Aorta (tissue), 5 donors: ENCODE measurements at places on chromosomes 2 and 18.

DNA sequence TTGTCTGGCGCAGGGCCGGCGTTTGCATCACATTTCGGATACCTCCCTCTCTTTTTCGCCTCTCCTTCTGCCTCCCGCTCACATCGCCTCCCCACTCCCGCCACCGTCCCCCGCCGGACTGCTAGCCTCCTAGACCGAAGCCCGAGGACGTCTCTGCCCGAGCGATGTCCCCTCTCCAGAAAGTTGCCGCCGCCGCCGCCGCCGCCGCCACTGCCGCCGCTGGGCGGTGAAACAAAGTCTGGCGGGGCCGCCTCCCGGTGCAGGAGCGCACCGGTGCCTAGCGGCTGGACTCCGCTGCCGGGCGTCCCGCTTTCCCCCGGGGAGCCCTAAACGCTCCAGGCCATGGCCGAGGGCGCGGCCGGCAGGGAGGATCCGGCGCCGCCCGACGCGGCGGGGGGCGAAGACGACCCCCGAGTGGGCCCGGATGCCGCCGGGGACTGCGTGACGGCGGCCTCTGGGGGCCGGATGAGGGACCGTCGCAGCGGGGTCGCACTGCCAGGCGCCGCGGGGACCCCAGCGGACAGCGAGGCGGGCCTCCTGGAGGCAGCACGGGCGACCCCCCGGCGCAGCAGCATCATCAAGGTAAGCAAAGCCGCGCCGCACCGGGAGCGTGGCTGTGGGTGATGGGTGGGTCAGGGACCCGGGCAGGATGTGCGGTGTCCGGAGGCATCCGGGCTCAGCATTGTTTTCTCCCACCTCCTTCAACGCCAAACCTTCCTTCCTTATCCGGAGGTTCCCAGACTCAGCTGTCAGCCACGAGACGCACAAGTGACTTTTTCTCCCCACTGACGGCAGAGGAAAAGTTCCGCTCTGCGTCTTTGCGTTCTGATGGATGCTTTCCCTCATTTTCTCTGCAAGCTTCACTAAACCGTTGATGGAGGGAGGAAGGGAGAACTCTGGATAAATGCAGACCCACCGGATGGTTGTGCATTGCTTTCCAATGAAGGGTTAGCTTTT is 643 bp downstream of the PLCL1 start:
- peak; percentile 63 for DNase-seq

GRCh38 chr2:14583059-14583458 is 49.5 kb upstream of the LRATD1 start:
- no peak for DNase-seq

- no peak for DNase-seq
These were observed 18.6 kb upstream of the SPAG16 start for GRCh38 chr2:213265679-213266078.

DNA sequence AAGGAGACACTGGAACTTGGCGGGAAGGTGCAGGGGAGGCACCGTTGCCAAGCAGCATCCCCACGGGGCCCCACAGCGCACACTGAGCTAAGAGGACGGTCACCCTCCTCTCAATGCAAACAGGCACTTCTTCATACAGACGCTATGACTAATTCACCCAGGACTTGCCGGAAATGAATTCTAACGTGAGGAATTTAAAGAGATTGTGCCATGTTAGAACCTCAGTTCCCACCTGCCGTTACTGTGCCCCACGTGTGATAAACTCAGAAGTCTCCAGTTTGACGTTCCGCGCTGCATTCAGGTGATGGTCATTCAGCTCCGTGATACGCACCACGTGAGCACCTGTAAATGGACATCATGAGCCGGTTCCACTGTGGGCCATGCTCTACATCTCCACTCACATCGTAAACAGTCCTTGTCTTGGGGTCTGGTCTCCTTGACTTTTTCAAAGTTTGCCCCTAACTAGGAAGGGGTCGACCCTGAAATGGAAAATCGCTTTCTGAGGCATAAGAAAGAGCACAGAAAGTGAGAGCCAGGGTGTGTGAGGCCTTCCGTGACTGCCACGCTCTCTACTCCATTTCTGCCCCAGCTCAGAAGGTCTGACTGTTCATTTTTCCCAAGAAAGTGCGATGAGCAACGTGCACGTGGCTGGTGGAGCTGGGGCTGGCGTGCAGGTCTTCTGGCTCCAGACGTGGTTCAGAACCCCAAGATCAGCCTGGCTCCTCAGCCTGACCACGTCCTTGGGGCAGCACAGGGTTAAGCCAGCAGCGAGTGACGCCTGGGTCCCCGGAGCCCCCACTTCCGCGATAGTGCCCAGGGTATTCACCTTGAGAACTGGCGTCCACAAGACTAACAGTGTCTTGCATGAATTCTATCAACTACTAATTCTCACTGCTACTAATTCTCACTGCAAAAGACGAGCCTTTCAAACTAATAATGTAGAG is 35.1 kb downstream of the TMEM18 start:
- DNase-seq = no peak

DNA sequence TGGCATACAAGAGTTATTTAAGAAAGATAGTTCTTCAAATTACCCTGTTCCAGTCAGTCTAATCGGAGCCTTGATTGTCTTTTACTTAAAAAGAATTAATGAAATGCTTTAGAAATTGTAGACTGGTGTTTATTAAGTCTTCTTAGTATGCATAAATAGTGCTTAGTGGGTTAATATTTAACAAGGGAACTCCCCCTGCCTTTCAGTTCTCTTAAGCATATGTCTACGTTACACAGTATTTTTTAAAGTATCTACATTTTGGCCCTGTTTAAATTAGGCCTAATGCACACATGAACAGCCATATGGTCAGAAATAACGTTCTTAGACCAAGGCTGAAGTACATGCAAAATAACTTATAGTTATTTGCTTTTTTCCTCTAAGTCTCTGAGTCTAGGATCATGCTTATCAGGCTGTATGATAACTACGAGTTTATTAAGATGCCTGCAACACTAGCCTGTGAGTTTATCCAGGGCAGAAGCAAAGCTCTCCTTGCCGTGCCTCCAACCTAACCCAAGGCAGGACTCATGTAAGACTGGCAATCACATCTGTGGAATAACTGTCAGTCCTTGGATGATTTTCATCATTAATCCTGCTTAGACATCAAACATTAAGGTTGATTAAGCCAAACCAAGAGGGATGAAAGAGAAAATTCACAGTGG is 6.7 kb downstream of the BCL2 start:
- DNase-seq = no peak

GRCh38 chr2:190789074-190790004 is 91.3 kb upstream of the GLS start:
- DNase-seq = no peak

- DNase-seq = peak; percentile 53
These were observed 105.6 kb upstream of the CD302 start for GRCh38 chr2:159903443-159904126.

DNA sequence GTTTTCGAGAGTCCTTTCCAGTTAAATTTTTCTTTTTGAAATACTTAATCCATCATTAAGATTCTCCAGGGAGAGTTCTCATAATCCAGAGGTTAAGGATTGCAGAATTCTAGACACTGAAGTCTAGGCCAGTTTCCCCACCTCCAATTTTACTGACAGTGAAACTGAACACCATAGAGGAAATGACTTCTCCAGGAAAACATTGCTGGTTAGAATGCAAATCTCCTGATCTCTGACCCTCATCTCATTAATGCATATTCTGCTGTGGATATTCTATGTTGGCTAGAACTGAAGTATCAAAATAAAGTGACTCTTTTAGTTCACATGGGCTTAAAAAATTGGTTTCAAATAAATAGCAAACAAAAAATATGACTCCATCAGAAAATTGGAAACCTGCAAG is 105.8 kb upstream of the UGP2 start:
- no peak for DNase-seq

DNA sequence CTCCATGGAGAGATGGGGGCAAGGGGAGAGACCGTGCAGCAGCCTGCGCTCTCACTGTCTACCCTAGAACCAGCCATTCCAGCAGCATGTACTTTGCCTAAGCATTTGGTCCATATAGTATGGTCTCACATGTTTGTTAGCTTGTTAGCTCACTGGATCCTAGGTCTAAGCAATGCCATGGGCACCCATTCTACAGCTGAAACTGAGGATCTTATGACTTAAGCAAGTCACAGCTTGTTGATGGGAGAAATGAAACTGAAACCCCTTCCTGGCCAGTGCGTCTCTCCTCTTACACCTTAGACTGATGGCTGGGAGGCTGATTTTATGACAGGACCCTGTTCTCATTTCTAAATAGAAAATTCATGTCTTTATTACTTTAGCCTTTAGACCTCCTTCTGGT is 90.1 kb downstream of the EPAS1 start:
- no peak for DNase-seq

DNA sequence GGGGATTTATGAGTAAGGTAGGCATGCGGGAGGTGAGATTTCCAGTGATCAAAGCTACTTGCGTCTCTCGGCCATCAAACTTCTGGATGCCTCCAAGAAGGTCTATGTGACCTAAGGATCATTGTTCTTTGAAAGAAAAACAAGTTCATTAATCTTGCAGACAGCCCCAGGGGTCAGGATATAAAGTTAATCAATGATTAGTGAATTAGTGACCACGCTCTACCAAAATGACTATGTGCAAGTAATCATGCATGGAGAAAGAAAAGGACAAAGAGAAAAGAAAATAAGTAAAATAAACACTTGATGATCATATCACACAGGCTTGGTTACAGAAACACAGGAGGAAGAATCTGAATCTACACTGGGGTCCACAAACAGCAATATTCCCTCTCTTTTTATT is 42.5 kb upstream of the BCL11A start:
- DNase-seq = no peak

GRCh38 chr2:30775833-30776232 is 31.4 kb downstream of the CAPN13 start:
- no peak for DNase-seq

DNA sequence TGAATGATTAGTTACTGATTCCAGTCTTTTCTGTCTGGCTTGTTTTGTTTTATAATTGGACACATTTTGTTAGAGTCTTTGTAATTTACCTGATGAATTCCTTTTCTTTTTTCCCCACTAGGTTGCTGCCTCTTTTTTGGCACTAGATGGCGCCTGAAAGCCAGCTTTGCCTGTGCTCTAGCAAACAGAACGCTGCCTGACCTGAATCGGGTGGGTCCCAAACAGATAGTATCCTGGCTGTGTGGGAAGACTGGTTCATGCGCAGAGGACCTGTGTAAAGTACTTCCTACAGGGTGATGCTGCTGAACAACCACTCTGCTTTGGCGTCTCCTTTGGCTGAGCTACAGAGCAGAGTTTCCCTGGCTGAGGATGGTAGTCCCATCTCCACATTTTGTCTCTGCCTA is 288.2 kb downstream of the IKZF2 start:
- DNase-seq = no peak

GRCh38 chr2:128710729-128711128 is 392.1 kb upstream of the HS6ST1 start:
- DNase-seq = no peak

DNA sequence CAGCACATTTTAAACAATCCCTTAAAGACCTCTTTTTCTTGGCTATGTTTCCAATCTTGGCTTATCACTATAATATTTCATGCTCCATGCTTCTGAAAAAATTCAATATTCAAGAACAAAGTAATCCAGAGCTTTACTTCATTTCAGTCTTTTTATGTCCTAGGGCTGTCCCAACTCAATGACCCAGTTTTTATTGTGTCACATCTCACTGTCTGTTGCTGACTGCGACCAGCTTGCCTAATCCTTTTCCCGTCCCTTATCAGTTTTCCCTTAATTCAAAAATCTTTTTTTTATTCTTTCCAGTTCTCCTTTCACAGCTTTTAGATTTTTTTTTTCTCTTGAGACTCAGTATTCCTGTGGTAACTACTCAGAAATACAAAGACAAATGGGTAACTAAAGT is 10.2 kb downstream of the TMEM17 start:
- DNase-seq = no peak

DNA sequence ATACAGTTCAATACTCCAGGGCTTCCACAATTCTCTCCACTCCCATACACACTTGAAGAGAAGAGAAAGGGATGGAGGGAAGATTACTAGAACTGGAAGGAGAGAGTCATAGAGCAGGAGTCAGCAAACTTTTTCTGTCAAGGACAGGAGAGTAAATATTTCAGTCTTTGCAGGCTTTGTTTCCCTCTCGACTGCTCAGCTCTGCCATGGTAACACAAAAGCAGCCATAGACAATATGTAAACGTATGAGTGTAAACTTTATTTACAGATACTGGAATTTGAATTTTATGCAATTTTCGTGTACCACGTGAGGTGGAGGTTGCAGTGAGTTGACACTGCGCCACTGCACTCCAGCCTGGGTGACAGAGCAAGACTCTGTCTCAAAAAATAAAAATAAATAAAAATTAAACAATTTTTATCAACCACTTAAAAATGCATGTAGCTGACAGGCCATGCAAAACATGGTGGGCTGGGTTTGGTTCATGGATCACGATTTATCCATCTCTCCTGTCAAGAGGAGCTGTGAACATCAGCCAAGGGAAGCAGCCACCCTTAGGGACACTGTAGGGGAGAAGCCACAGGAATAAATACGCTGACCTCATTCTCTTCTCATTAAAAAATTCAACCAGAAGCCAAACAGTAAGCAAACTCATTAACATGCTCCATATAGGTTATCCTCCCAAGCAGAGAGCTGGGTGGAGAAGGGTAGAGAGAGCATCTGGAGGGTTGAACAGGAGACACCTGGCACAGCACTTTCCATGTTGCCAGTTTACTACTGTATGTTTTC is 266.4 kb upstream of the FN1 start:
- DNase-seq = no peak

GRCh38 chr2:160489111-160489510 is 4.5 kb downstream of the RBMS1 start:
- no peak for DNase-seq

- DNase-seq = no peak
These were observed at the start of gene LYPD6B for GRCh38 chr2:149038442-149039212. Gene LYPD6B (plus strand): TSS chr2:149038699. CDS start chr2:149130949, 92,250 bp downstream.

GRCh38 chr18:57771626-57772025 is 31.5 kb downstream of the ATP8B1 start:
- DNase-seq = no peak

DNA sequence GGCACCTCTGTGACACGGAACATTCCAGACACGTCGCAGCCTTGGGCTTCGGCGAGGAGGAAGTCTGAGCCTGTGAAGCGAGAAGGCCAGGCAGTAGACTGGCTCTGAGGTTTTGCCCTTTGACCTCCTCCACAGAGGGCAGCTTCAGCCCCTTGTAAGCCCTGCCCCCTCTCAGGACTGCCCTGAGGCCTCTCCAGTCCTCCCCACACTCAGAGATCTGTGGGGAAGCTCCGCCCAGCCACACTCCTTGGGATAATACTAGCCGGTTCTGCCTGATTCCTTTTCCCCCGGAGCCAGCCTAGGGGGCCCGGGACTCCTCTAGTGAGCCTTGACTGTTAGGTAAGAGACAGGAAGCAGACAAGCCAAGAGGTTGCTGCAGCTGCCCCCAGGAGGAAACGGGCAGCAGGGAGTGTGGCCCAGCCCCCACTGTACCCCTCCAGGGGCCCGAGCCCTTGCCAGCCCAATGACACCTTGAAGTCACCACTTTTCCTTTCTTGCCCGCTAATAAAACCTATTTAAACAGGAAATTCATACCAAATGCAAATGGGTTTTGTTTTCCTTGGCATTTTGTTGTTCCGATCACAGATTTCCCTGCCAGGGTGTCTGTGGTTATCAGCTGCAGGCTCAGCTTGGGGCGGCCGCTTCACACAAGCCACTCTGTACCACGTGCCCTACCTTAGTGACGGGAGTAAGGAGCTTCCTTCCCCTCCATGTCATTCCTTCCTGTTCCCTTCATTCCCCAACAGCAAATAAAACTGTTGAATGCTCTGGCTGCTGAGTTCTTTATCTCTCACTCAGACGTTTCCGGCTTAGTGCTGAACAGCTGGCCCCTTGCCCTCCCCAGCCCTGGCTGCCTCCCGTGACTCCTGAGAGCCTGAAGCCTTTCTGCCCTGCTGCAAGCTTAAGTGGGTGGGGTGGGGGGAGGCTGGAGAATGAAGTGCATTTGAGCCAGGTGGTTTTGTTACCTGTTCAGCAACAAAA is 124.7 kb downstream of the CABLES1 start:
- DNase-seq = peak; percentile 93
